Esophagus muscularis mucosa (tissue), 4 donors: ENCODE measurements at places on chromosomes 11 and 22. TPM values are rescaled to one million over a fixed set of nuclear protein-coding genes. Genes with fewer than 3 reads are reported as not detected.
A peak's percentile ranks its signal among the peaks of the same experiment; 100 is the strongest.

DNA sequence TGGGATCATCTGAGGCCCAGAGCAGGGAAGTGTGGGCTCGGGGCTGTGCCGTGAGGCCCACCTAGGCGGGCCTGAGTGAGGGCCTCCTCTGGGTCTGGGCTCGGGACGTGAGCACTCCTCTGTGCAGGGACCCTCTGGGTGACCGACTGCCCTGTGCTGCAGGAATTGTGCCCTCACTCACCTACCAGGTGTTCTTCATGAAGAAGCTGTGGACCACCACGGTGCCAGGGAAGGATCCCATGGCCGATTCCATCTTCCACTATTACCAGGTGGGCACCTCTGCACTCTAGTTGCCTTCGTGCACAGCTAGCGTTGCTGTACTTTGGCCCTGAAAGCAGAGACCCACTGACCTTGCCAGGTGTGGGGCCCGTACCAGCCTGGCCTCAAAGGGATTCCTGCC lies 80.5 kb downstream of the MYO7A start:
- no peaks in the 10 kb centered on the region for H3K36me3 ChIP-seq
- no peak overlapping the region for H3K4me3 ChIP-seq
- no peaks in the 10 kb centered on the region for H3K4me1 ChIP-seq

GRCh38 chr11:48058788-48059187 lies 78.4 kb downstream of the PTPRJ start:
- no peaks in the 10 kb centered on the region for H3K27me3 ChIP-seq
- no peak overlapping the region for H3K4me3 ChIP-seq
- H3K27ac ChIP-seq = no peak overlapping the region
- H3K4me1 ChIP-seq = peaks cover 6% of the 10 kb centered on the region
- no peak for DNase-seq
- no peaks in the 10 kb centered on the region for H3K36me3 ChIP-seq

GRCh38 chr11:73236205-73236765 lies 18.2 kb downstream of the P2RY2 start:
- H3K4me3 ChIP-seq = no peak overlapping the region
- no peaks in the 10 kb centered on the region for H3K27me3 ChIP-seq
- no peak for DNase-seq
- H3K4me1 ChIP-seq = peaks cover 26% of the 10 kb centered on the region

DNA sequence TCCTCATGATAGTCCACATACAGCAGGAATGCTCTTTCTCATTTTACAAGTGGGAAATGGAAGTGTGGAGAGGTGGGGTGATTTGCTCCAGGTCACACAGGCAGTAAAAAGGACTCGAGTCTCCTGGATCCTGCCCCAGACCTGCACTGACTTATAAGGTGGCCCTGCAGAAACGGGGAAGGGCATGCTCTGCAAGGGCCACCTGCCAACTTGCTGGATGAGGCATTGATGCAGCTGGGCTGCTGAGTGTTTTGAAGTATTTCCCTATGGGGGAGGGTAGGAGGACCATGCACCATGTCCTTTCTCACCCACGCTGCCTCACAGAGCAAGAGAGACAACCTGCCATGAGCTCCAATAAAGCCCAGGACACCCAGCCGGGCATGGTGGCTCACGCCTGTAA lies 36.9 kb downstream of the OR6Q1 start:
- H3K36me3 ChIP-seq = no peaks in the 10 kb centered on the region
- H3K27ac ChIP-seq = no peak overlapping the region
- no peaks in the 10 kb centered on the region for H3K27me3 ChIP-seq
- no peaks in the 10 kb centered on the region for H3K4me1 ChIP-seq

GRCh38 chr11:90589735-90590134 lies 366.9 kb upstream of the CHORDC1 start:
- no peaks in the 10 kb centered on the region for H3K4me1 ChIP-seq
- H3K4me3 ChIP-seq = no peak overlapping the region
- no peak for DNase-seq
- no peak overlapping the region for H3K27ac ChIP-seq
- H3K27me3 ChIP-seq = no peaks in the 10 kb centered on the region

DNA sequence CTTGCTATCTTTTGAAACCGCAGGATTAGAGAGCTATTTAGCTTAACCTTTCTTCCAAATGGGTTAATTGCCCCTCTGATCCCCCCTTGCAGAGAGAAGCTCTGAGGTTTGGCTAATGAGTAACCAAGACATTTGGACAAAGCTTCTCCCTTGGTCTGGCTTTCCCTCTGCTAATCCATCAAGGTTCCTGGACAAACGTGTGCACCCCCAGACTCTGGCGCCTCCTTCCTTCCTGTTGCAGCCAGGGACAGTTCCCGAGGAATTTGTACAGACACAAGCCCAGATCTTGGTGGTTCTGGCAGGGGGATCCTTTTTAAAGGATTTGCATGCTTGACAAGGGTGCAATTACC lies 1.6 kb downstream of the KIAA1671 start:
- H3K4me3 ChIP-seq = peak overlapping the region; percentile 77
- H3K4me1 ChIP-seq = peaks cover 32% of the 10 kb centered on the region
- H3K27me3 ChIP-seq = no peaks in the 10 kb centered on the region
- DNase-seq = no peak

The LMNTD2 gene
- 2.2 TPM for total RNA-seq

DNA sequence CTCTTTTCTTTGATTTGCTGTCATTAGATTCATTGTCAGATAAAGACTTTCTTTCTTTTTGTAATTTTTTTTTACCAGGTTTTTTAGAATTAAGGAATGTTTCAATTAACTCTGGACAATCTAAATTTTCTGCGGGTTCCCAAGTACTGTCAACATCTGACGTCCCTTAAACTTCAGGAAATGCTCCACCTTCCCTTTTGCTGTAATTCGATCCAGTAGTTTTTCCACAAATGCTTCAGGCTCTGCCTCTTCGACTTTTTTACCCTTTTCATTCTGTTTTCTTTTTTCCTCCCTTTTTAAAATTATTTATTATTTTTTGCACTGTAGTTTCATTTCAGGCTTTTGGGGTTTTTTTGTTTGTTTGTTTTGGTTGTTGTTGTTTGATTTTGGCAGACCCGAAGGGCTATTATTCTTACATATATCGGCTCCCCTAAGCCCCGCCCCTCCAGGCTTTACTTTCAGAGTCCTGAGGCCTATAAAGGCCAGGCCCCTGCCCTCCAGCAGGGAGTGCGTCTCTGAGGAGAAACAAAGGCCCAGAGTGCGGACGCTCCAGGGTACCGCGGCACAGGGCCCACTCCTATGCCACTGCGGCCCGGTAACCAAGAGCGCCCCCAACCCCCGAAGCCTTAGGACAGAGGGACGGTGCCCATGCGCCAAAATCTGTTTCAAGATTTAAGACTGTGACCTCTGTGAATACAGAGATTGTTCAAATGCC lies 116.4 kb downstream of the TYR start:
- H3K4me3 ChIP-seq = no peak overlapping the region
- H3K27me3 ChIP-seq = no peaks in the 10 kb centered on the region
- no peaks in the 10 kb centered on the region for H3K36me3 ChIP-seq
- H3K27ac ChIP-seq = no peak overlapping the region
- no peaks in the 10 kb centered on the region for H3K4me1 ChIP-seq

DNA sequence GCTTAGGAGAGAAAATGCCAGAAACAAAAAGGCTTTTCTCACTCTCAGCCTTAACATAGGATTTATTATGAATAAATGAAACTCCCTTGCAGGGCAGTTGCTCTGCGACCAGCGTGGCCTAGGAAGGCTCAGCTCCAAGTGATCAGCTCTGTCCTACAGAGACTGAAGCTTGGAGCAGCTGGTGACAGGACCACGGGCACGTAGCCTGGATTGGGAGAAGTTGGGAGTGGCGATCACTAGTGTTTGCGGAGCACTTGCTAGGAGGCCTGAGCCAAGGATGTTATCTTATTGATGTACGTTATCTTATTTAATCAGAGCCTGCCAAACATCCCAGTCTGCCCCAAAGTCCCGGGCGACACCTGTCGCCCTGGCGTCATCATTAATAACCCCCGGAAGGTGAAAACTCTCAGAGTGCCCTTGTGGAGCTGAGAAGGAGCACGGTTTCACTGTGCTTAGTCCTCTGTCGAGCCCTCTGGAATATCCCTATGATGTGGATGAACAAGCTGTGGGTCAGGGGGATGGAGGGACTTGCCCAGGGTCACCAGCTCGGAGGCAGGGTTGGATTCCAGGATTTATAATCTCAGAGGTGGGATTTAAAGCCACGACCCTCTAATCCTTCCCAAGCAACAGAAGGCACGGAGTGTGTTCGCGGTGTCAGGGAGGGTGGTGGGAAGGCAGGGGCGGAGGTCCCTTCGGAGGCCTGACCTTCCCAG lies 40.8 kb upstream of the SMIM38 start:
- H3K27me3 ChIP-seq = no peaks in the 10 kb centered on the region
- H3K4me1 ChIP-seq = peaks cover 10% of the 10 kb centered on the region
- no peak overlapping the region for H3K27ac ChIP-seq

DNA sequence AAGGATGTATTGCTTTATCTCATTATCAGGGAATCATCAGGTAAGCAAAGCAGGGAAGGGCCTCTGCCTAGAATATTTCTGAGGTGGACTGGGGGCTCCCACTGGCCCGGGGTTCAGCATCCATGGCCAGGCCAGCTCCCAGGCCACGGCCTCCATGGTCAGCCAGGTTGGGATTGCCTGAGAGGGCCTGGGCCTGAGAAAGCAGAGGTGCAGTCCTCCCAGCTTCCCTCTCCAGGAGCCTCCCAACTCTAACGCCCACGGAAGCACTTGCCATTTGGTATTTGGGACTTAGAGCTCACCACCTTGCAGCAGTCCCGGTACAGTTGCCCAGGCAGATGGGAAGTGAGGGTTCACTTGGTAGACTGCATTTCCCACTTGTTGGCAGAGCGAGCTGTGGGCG lies 12.7 kb downstream of the DGAT2 start:
- no peak for DNase-seq
- H3K27ac ChIP-seq = no peak overlapping the region
- no peaks in the 10 kb centered on the region for H3K4me1 ChIP-seq
- H3K4me3 ChIP-seq = no peak overlapping the region

DNA sequence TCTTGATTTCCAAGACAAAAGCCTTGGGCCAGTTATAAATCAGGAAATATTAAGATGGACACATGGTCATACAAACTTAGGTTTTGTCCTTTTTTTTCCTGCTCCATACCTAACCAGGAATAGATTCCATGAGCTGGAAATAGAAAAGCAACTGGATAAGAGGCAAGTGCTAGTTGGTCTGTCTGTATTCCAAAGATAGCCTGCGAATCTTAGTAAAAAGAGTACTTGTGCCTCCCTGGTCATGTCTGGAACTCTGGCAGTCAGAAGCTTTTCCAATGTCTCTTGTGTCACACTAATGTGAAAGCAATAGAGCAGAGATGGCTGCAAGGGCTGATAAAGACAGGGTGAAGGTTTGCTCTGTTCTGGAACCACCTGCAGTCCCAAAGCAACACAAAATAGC lies 590.2 kb upstream of the ANO5 start:
- no peak overlapping the region for H3K4me3 ChIP-seq
- DNase-seq = no peak
- no peaks in the 10 kb centered on the region for H3K4me1 ChIP-seq
- H3K36me3 ChIP-seq = no peaks in the 10 kb centered on the region
- H3K27ac ChIP-seq = no peak overlapping the region
- no peaks in the 10 kb centered on the region for H3K27me3 ChIP-seq

DNA sequence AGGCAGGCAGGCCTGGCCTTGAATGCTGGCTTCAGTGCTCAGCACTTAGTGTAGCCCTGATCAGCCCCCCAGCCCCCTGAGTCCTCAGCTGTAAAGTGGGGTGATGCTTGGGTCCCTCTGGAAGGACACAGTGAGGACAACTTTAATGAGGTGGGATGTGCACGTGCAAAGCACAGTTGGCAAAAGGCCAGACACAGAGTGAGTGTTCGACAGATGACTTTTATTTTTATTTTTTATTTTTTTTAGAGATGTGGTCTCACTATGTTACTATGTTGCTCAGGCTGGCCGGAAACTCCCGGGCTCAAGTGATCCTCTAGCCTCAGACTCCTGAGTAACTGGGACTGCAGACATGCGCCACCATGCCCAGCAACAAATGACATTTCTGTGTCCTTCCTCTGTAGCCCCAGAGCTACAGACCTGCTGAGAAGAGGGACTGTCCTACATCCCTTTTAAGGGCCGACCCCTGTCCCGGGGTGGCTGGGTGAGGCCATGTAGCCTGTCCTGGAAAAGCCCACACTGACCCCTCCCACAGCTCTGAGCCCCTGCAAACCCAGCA lies 6.9 kb upstream of the C11orf96 start:
- H3K27ac ChIP-seq = no peak overlapping the region
- H3K27me3 ChIP-seq = no peaks in the 10 kb centered on the region
- H3K4me3 ChIP-seq = no peak overlapping the region

GRCh38 chr11:85779956-85780640 lies 30.8 kb downstream of the SYTL2 start:
- H3K4me3 ChIP-seq = no peak overlapping the region
- H3K36me3 ChIP-seq = no peaks in the 10 kb centered on the region
- H3K4me1 ChIP-seq = no peaks in the 10 kb centered on the region
- H3K27me3 ChIP-seq = no peaks in the 10 kb centered on the region
- DNase-seq = no peak
- H3K27ac ChIP-seq = no peak overlapping the region

The LGALS12 gene
- not detected for total RNA-seq

The ARFGAP3 gene
- 63.5 TPM for total RNA-seq

The STK33 gene
- 19.0 TPM for total RNA-seq

The USP28 gene
- total RNA-seq = 26.2 TPM

GRCh38 chr11:117145393-117145761 lies 1.3 kb downstream of the PAFAH1B2 start:
- no peak for DNase-seq
- peaks cover 15% of the 10 kb centered on the region for H3K36me3 ChIP-seq
- H3K27ac ChIP-seq = peak overlapping the region; percentile 93
- no peaks in the 10 kb centered on the region for H3K27me3 ChIP-seq
- peaks cover 59% of the 10 kb centered on the region for H3K4me1 ChIP-seq

GRCh38 chr22:39856588-39856987 lies 37.0 kb downstream of the ENTHD1 start:
- no peak overlapping the region for H3K4me3 ChIP-seq
- DNase-seq = no peak
- no peak overlapping the region for H3K27ac ChIP-seq

DNA sequence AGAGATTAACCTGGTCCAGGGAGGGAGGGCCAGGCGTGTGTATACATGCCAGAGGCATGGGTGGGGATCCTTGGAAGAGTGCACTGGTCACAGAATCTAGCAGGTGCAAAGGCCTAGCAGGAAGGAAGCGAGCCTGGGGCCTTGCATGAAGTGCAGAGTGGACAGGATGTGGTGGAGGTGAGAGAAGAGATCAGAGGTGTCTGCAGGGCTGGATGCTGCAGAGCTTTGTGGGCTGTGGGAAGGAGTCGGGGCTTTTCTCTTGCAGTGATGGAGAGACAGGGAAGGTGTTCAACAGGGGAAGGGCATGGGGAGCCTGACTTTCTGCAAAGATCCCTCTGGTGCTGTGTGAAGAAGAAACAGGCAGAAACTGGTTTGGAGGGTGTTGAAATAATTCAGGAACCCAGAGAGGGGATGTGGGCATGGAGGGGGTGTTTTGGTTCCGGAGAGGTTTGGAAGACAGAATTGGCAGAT lies 2.5 kb upstream of the TPST2 start:
- no peaks in the 10 kb centered on the region for H3K27me3 ChIP-seq
- no peak overlapping the region for H3K4me3 ChIP-seq
- DNase-seq = no peak

DNA sequence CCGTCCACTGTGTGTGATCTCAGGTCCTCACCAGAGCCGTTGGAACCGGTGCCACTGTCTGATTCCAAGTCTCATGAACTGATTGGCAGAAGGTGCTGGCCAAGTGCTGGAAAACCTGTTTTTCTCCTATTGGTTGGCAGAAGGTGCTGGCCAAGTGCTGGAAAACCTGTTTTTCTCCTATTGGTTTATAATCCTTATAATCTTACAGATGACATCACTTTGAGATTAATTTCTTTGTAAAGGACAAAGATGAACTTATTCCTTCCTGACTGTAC lies 1106.3 kb downstream of the BRD1 start:
- no peaks in the 10 kb centered on the region for H3K36me3 ChIP-seq
- no peak for DNase-seq
- H3K27me3 ChIP-seq = peaks cover 63% of the 10 kb centered on the region
- H3K4me1 ChIP-seq = no peaks in the 10 kb centered on the region
- no peak overlapping the region for H3K4me3 ChIP-seq
